Epithelial cell of esophagus (primary cell): ENCODE measurements at places on chromosomes 7 and 10.

DNA sequence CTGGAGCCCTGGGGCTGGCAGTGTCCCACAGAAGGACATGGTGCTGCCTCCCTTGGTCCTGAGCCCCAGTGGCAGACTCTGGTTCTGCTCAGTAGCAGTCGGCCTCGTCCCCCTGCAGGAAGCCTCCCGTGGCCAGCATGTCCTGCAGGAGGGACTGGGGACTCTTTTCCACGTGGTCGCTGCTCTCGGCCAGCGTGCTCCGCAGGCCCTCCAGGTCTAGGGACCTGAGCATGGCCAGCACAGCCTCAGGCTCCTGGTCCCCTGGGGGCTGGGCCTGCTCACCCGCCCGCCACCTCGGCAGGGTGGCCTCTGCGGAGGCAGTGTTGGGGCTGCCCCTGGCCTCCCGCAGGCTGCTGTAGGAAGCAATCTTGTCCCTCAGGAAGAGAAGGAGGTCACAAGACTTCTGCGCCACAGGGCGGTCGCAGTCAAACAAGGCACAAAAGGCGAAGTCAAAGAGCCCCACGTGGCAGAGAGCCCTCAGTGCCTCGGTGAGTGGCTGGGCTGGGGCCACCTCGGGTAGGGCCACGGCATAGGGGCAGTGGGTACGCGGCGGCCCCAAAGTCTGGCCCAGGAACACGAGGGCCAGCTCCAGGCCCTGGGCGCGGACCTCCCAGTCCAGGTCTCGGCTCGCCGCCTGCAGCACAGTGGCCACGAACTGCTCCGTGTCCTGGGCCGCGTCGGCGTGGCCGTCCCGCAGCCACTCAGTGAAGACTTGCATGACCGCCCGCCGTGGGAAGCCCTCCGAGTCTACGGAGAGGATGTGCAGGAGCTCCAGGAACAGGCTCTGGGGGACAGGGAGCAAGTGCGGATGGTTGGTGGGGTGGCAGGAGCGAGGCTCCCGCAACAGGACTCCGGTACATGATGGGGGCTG lies 17.1 kb downstream of the BRAT1 start:
- DNase-seq, result no peak

DNA sequence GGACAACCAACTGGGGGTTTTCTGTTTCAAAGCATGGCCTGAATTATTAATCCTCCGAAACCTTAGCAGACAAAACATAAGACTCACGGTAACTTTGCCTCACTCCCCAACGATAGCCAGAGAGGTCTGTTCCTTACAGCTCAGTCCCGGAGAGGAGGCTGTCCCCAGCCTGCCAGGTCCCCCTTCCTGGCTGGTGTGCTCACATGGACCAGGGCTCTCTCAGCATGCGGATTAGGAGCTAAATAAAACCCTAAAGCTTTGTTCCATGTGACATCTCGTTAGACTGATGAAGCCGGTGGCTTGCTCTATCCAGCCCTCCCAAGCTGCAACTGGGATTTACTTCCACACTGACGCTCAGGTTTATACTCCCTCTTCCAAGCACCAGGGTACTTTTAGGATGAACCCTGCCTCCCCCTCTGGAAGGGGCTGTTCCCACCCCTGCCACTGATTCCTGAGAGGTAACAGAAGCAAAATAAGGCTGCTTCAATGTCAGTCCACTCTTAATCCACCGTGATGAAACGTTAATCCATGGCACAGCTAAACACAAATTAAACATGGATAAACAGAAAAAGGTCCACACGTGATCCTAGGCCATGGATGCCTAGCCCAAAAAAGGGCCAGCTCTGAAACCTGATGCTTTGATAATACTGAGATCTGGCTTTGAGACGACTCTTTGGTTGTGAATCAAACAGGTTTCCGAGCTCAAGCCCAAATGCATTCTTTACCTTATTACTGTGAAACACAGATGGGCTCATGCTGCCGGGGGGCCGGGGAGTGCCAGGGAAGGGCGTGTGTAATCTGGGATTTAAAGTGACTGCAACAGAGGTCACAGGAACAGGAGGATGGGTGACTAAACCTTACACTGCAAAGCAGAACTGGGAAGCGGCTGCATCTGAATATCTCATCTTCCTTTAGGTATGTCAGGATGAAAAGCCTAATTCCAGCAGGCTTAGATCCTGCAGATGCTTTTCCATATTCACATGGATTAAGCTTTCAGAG lies 86.2 kb downstream of the ZRANB1 start:
- peak; percentile 58 for DNase-seq

DNA sequence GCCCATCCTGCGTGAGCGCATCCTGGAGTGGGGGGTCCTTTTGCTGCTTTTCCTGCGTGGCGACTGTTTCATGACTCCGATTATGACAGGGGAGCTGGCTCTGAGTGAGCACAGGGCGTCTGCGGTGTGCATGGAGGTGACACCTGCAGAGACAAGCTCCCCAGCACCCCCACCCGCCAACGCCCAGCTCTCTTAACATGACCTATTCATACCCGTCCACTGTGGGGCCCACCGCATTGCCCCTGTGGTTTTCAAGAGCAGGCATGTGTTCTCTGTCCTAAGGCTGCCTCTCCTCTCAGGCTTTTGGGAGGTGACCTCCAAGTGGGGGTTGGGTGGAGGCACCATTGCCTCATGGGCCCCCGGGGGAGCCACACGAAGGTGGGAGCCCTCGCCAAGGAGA lies 500.7 kb downstream of the TCERG1L start:
- no peak for DNase-seq

DNA sequence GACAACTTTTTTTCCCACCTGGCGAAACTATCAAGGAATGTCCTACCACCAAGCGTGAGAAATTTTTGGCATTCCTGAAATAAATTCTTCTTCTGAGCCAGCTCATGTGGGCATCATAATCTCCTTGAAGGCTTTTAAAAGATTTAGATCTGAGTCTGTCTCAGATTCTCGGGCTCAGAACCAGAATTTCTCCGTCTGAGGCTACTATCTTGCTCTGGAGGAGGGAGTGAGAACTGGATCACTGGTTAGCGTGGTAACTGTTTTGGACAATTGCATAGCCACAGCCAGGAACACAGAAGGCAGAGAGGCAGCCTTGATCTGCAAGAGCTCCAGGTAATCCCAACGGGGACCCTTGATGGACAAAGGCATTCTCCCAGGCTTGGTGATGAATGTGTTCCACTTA lies 1.0 kb upstream of the PLAC9 start:
- no peak for DNase-seq

GRCh38 chr7:63057265-63057664 lies 941.4 kb upstream of the ZNF722 start:
- DNase-seq, result no peak

GRCh38 chr10:25725917-25726716 lies 207.9 kb upstream of the MYO3A start:
- peak; percentile 62 for DNase-seq

GRCh38 chr10:83199374-83199773 lies 939.9 kb upstream of the GHITM start:
- no peak for DNase-seq
